Kidney epithelial cell (primary cell): ENCODE measurements at places on chromosomes 5 and 9. TPM values are rescaled to one million over a fixed set of nuclear protein-coding genes. Genes with fewer than 3 reads are reported as not detected.

Gene LRRC14B
- total RNA-seq, result 0.41 TPM in 1 of 2 replicates, not detected in the other

DNA sequence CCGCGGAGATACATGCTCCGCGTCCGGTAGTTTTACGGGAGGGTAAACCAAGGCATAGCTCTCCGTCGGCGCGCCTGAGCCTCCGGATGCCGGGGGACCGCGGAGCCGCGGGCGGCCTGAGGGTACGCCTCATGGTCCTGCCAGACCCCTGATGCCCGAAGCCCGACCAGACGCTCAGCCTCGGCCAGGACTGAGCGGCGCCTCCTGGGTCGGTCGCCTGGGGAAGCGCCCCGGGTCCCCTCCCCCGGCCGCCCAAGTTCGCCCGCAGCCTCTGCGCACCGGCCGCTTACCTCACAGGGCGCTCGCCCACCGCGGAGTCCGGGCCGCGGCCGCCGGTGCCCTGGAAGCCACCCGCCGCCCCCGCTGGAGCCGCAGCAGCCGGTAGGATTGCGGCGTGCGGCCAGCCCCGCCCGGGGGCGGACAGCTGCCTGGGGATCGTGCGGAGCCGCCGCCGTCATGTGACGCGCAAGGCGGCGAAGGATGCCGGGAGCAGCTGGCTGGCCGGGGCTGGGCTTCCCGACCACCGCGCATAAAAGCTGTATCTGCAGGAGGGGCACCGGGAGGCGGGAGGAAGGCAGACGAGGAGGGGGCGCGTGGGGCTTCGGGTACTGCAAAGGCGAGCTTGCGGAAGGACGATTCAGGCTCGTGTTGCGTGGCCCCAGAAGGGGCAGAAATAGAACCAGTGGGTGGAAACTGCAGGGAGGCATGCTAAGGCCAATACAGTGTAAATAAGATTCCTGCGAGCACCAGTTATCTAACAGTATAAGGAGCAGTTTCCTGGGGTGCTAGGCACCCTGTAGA lies at the start of gene FBXO10:
FBXO10 (minus strand) TSS at position 460 of the 801 bp plus-strand sequence. CDS start 34,612 bp downstream, outside the sequence.
- peak; percentile 21 for DNase-seq

GRCh38 chr5:135013445-135013844 lies 20.6 kb downstream of the PITX1 start:
- no peak for DNase-seq

DNA sequence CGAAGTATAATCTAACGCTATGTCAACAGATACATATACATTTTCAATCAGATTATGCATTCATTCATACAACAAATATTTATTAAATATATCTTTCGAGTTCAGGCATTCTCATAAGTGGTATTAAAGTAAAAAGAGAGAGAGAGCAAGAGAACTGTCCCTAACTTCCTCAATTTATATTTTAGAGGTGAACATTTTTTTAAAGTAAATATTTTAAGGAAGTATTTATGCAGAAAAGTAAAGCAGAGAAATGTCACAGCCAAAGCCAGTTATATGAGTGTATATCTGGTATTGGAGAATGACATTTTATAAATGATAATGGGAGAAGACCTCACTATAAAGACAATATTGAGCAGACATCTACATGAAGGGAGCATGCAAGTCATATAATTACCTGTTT lies 667.3 kb upstream of the CDH9 start:
- no peak for DNase-seq

- no peak for DNase-seq
These were observed 25.8 kb upstream of the DAB2IP start for GRCh38 chr9:121625590-121625989.

- no peak for DNase-seq
These were observed 126.1 kb downstream of the SEMA5A start for GRCh38 chr5:9419794-9420193.

Gene SLC34A3
- 0.25 TPM in 1 of 2 replicates, not detected in the other for total RNA-seq

DNA sequence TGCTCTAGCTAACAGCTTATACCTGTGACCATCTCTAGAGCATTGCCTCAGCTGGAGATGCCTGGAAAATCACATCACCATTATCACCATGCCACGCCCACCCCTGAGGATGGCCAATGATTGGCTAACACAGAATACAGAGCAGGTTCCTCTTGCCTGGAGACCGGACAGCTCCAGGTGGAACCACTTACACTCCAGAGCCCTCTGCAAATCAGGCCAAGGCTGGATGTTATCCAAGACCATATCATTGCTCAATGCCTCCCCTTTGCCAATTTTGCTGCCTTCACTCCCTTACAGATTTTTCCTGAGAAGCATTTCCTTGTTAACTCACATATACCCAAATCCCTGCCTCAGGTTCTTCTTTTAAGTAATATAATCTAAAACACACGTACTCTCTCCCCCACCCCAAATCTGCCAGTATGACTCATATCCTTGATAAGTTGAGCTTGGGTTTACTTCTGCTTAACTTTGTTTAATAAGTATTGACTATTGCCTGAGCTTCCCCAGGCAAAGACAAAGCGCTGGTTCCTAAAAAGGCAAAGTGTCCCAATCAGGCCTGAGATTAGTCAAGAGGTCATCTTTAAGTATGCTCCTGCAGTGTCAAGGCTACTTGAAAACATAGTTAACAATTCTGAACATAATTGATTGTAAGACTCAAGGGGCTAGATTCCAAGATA lies 309.6 kb downstream of the EPB41L4A start:
- peak; percentile 14 for DNase-seq

GRCh38 chr5:50958852-50959457 lies 292.5 kb downstream of the PARP8 start:
- DNase-seq, result no peak

Gene GDF9
- 0.88 and 0.89 TPM in 2 replicates for total RNA-seq

Gene GGTA1
- not detected in 2 replicates for total RNA-seq

- DNase-seq, result no peak
These were observed 336.1 kb downstream of the MLLT3 start for GRCh38 chr9:20286154-20286700.
